ENCODE measurements at places on chromosomes 6 and 20. TPM values are rescaled to one million over a fixed set of nuclear protein-coding genes. Genes with fewer than 3 reads are reported as not detected.

- peaks cover 1% of the 10 kb centered on the region for H3K27me3 ChIP-seq
- no peak overlapping the region for H3K4me3 ChIP-seq
- H3K27ac ChIP-seq, result no peak overlapping the region
- no peak for DNase-seq
- no peaks in the 10 kb centered on the region for H3K36me3 ChIP-seq
- H3K4me1 ChIP-seq, result no peaks in the 10 kb centered on the region
These were observed 139.9 kb downstream of the CDH4 start for GRCh38 chr20:61391812-61392520.

ATP6V1G2 gene
- 5.5 TPM for total RNA-seq

SLC26A8 gene
- total RNA-seq, result not detected

ADISSP gene
- 22.1 TPM for total RNA-seq

BMP6 gene
- total RNA-seq, result not detected

LINC00237 gene
- not detected for total RNA-seq

IL17F gene
- total RNA-seq, result not detected

DNA sequence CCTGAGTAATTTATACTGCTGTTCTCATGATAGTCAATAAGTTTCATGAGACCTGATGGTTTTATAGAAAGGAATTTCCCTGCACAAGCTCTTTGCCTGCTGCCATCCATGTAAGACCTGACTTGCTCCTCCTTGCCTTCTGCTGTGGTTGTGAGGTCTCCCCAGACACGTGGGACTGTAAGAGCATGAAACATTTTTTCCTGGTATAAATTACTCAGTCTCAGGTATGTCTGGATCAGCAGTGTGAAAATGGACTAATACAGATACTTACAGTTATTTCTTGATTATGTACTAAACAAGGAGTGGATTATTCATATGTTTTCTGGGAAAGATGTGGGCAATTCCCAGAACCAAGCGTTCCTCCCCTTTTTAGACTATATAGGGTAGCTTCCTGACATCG is 1.9 kb upstream of the TRIM38 start:
- no peaks in the 10 kb centered on the region for H3K27me3 ChIP-seq
- H3K36me3 ChIP-seq, result peaks cover 29% of the 10 kb centered on the region
- H3K4me3 ChIP-seq, result no peak overlapping the region
- peaks cover 47% of the 10 kb centered on the region for H3K4me1 ChIP-seq
- DNase-seq, result no peak
- H3K27ac ChIP-seq, result peak overlapping the region; percentile 98

- H3K4me3 ChIP-seq, result no peak overlapping the region
- peaks cover 15% of the 10 kb centered on the region for H3K4me1 ChIP-seq
- no peak overlapping the region for H3K27ac ChIP-seq
- H3K27me3 ChIP-seq, result no peaks in the 10 kb centered on the region
- no peak for DNase-seq
- peaks cover 47% of the 10 kb centered on the region for H3K36me3 ChIP-seq
These were observed 105.7 kb upstream of the FAM184A start for GRCh38 chr6:119184008-119184648.
